ENCODE measurements at places on chromosomes 4 and X.
A peak's percentile ranks its signal among the peaks of the same experiment; 100 is the strongest.

- no peak for DNase-seq
These were observed 20.8 kb downstream of the GPM6A start for GRCh38 chr4:175791221-175791620.

DNA sequence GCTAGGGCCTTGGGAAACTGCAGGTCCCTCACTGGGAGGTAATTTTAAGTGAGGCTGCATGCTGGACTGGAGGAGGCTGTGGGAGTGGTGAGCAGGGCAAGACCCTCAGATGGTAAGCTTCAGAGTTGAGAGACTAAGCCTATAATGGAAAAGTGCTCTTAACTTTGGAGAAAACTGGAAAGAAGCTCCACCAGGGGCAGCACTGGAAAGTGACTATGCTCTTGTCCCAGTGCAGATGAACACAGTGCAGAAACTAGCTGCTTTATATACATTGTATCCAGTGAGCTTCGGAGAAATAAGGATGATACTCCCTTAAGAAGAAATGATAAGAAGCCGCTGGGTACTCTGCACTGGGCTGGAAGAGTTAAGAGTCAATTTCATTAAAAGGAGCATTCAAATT is 3.2 kb upstream of the MAGEB2 start:
- DNase-seq, result no peak

GRCh38 chrX:133847340-133847994 is 137.9 kb downstream of the GPC3 start:
- no peak for DNase-seq

GRCh38 chr4:2691952-2692435 is 64.1 kb downstream of the TNIP2 start:
- DNase-seq, result no peak

- no peak for DNase-seq
These were observed 239.7 kb upstream of the NOCT start for GRCh38 chr4:138775890-138776289.

- no peak for DNase-seq
These were observed 331.3 kb downstream of the GRXCR1 start for GRCh38 chr4:43223820-43224219.

DNA sequence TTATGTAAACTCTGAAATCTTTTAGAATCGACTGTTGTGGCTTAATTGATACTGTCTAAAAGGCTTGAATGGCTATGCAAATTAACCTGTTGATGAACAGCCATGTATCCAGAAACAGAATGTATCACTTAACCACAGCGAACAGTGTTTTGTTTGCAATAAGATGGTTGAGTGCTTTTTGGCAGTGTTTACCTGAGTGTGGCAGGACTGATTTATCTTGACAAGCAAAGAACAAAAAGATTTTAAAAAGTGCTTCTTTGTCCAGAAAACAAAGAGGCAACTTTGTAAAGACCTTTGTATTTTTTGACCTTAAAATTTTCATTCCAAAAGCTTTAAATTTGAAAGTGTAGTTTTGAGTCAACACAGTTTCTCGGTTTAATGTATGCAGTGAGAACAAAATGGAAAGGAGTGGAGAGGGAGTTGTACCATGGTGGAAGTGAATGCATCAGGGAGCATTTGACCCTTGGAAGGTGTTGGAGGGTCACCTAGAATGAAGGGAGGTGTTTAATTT is 18.0 kb downstream of the ARHGAP10 start:
- DNase-seq, result peak; percentile 60

GRCh38 chr4:60926624-60927023 is 273.5 kb upstream of the ADGRL3 start:
- DNase-seq, result no peak

GRCh38 chrX:124268099-124268498 is 64.4 kb upstream of the TEX13D start:
- no peak for DNase-seq

DNA sequence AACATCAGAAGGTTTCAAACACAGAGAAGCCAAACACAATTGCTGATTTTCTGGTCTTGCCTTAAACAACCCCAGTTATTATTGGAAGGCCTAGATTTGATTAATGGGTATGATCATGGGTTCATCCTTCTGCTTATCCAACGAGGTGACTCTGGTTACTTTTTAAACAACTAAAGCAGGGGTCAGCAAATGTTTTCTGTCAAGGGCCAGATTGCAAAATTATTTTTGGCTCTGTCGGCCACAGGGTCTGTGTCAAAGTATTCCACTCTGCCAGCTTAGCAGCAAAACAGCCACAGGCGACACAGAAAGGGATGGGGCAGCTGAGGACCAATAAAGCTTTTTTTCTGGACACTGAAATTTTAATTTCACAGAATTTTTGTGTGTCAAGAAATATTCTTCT is 249.1 kb upstream of the STS start:
- DNase-seq, result no peak

GRCh38 chrX:154505734-154506133 is 10.3 kb downstream of the FAM3A start:
- DNase-seq, result no peak

DNA sequence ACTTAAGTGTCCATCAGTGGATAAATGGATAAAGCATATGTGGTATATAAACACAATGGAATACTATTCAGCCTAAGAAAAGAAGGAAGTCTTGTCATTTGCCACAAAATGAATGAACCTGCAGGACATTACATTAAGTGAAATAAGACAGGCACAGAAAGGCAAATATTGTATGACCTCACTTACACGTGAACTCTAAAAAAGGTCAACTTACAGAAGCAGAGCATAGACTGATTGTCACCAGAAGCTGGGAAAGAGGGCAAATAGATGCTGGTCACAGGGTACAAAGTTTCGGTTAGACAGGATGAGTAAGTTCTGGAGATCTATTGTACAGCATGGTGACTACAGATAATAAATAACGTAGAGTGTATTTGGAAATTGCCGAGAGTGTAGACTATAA is 247.7 kb downstream of the RAB28 start:
- DNase-seq, result no peak

- DNase-seq, result no peak
These were observed 710 bp downstream of the PRKG2 start for GRCh38 chr4:81214144-81214880.

DNA sequence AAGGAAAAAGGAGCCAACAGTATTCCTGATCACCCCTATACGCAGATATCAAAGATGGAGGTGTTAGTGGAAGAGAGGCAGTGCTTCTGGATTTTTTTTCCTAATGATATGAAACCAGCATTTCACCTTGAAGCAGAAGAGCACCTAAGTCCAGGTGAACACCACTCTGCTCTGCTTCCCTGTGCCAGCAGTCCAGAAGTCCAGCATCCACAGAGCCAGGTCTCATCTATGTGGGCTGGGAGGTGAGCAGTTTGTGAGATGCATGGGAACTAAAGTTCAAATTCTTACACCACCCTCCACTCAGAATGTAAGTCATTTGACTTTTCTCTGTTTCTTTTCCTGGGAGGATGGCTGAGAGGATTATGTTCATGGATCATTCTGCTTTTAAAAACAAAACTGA is 202.6 kb downstream of the RELL1 start:
- DNase-seq, result no peak

DNA sequence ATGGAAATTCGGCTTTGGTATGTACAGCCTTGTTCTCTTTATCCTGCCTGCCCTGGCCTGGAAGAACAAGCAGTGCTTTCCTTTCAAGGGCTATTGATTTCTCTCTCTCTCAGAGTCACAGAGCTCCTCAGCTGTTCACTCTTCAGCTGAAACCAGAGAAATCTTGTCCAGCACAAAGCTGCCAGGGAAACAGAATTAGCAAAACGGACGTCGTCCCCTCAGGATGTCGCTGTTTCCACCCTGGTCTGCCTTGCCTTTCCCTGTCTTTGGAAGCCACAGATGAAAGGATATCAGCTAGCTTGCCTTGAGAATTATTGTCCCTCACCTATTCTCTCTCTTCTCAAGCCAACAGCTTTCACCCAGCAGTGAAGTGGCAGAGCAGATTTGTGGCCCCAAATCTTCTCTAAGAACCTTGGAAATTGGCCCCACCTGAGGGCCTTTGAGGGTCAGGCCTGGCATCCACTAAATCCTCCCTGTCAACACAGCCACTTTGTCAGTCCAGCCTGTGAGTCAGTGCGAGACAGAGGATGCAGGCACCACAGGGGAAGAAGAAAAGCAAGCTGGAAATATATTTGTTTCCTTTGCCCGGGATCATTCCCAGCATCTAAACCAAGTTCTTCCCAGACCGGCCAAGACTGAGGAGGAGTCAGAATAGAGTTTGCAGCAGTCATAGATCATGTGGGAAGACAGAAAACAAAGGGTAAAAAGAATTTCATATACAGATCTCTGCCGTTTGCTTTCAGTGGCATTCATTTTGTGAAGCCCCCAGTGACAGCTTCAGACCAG is 63.8 kb upstream of the MTM1 start:
- DNase-seq, result no peak

DNA sequence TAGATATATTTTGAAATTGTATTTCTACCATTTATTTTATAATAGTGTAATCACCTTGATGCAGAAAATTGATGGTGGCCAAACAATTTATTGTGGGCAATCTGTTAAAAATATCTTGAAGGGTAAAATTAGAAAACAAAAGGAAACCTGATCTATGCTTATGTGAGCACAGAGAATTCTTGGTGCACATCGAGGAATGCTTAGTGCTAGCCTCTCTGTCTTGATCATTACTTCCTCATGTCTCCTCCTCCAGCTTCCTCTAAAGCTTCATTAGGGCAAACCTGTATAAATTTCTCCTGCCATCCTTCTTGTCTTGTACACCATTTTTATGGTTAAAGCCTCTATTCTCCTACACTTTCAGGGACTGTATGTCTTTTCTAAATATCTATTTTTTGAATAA is 725.8 kb downstream of the RAPGEF2 start:
- no peak for DNase-seq

- peak; percentile 79 for DNase-seq
These were observed at the start of gene PPARGC1A for GRCh38 chr4:23889814-23890341. PPARGC1A (minus strand) TSS chr4:23890047; CDS start chr4:23889957, 90 bp downstream.

- no peak for DNase-seq
These were observed 61.5 kb upstream of the HHIP start for GRCh38 chr4:144584428-144584827.

DNA sequence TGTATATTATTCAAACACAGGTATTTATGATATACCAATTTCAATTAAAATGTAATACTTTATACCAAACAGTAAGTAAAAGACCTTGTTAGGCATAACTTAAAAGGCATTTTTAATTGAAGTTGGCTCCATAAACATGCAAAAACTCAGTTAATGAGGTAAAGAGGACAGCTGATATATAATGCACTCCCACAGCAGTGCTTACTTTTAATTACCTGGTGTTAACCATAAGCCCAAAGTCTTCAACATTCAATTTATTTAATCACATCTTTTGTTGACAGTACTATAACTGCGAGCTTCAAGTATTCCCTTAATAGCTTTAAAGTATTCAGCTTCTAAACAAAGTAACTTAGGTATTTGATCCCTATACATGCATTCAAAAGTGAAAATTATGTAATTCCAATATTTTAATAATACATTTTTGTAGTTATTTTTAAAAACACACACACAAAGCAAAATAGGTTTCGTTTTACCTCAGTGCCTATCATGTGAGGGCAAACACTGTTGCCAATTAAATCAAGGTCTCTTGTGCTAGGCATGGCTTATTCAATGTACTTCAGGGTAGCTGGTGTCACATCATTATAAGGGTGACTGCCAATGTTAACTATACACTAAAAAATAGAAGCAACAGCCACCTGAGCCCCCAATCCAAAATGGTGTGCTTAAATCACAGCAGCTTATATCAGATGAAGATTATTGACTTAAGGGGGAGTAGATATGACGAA is 197.1 kb downstream of the LRBA start:
- no peak for DNase-seq

GRCh38 chrX:11437642-11438379 is 144.6 kb downstream of the AMELX start:
- no peak for DNase-seq

GRCh38 chr4:8108261-8108660 is 50.4 kb downstream of the ABLIM2 start:
- DNase-seq, result no peak

- DNase-seq, result peak; percentile 59
These were observed 72.2 kb upstream of the RBPJ start for GRCh38 chr4:26248647-26249046.

DNA sequence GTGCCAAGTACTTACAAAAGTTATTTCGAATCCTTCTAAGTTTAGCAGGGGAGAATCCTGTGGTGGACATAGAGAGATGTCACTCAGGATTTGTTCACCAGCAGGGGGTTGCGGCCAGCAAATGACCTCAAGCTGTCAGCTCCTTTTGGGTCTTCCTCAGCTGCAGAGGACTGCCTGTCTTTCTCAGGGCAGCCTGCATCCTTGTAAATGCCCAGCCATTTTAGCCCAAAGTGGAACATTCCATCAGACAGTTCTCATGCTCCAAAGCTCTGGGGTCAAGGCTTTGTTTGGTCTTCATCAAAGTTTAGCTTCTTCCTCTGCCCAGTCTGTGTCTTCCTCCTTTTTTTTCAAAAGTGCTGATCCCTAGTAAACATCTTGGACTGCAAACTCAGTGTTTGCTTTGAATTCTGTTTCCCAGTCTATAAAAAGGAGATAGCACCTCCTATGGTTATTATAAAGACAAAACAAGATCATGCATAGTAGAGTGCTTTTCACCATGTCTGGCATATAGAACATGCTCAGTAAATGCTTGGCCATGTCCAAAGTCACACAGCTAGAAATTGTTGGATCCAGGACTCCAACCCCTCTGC is 156.4 kb upstream of the GATB start:
- DNase-seq, result no peak

- no peak for DNase-seq
These were observed 24.8 kb downstream of the HOPX start for GRCh38 chr4:56656346-56656643.

DNA sequence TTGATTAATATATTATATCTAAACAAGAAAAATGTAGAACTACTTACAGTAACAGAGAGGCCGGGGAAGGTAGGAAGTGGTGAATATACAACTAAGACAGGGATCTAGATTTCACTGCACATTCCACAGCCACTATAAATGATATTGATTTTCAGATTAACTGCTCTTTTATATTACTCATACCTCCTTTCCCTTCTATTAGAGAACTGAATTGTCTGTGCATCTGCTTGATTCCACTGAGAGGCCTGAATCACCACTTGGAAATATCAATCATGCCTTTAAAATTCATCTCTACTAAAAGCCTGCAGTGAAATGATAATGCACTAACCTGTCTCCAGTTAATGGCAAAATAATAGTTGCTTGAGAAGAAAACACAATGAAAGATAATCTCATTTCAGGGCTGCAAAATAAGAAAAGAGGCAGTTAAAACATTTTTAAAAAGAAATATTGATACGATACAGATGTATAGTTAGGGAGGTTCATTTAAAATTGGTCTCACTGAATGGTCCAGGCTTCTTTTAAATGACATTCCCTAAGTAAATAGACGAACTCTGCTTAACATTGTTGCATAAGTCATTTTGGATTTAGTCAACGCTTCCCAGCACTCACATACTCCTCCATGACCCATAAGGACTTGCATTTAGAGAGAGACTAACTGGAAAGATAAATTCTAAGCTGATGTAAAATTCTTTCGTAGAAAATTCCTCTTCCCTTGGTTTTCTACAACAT is 3.8 kb downstream of the ANTXR2 start:
- no peak for DNase-seq

DNA sequence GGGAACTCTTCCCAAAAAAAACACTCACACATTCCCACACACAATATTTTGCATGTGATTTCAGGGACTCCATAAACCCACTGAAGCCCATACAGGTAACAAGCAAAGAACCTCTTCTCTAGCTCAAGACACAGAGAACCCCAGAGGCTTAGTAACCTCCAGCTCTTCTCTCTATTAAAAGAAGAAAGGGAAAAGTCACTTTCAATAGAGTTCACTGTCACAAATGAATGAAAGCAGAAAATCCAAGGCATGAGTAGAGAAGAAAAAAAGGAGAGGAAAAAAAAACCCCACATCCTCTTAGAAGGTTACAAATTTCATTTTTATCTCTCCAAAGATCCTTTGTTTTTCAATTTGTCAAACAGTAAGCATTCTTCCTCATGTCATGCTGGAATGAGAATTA is 30.7 kb upstream of the DCLK2 start:
- no peak for DNase-seq

Measured in left kidney (tissue), 8 donors.